ENCODE measurements at places on chromosomes 1 and 21. TPM values are rescaled to one million over a fixed set of nuclear protein-coding genes. Genes with fewer than 3 reads are reported as not detected.

Gene L1TD1
- total RNA-seq: not detected

Gene BEST4
- total RNA-seq: 1.3 TPM

Gene PCBP3
- not detected for total RNA-seq

Gene RPE65
- not detected for total RNA-seq

DNA sequence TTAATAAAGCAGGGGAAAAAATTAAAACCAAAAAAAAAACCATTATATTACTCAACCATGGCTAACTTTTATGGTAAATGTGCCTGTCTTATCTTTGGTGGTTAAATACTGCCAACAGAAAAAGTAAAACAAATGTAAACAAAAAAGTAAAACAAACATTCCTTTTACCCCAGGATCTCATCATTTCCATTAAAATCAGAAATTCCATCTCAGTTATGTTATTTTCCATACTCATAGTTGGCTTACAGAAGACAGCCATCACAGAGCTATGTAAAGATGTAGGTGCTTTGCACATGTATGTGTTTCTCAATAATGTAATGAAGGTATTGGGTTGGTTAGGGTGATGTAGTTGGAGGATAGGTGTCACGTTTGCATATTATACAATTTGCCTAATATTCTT is 185.0 kb downstream of the KCNK2 start:
- DNase-seq: no peak

GRCh38 chr1:215056584-215056983 is 26.0 kb upstream of the KCNK2 start:
- no peak for DNase-seq

DNA sequence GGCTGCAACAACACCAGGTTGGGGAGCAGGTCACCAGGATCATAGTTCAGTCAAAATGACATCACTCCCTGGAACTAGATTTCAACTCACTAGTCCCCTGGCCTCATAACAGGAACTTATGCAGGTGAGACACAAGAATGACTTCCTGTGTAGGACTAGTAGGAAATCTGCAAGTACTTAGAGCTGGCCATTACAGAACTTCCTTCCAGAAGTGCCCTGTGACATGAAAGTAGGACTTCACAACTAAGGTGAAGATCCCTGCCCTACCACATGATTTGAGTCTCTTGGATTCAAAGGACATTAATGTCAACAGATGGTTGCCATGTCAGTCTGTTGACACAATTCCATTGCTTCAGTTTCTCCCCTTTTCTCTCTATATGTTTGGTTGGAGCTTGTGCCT is 223.1 kb downstream of the RPS6KC1 start:
- no peak for DNase-seq

DNA sequence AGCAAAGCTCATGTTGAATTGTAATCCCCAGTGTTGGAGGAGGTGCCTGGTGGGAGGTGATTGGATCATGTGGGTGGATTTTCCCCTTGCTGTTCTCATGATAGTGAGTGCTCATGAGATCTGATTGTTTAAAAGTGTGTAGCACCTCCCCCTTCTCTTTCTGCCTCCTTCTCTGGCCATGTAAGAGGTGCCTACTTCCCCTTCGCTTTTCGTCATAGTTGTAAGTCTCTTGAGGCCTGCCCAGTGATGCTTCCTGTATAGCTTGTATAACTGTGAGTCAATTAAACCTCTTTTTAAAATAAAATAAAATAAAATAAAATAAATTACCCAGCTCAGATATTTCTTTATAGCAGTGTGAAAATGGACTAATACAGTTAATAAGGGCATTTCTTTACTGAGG is 1025.7 kb downstream of the PLA2G4A start:
- DNase-seq: no peak

GRCh38 chr1:47629201-47629600 is 191.4 kb downstream of the FOXD2 start:
- DNase-seq: no peak

DNA sequence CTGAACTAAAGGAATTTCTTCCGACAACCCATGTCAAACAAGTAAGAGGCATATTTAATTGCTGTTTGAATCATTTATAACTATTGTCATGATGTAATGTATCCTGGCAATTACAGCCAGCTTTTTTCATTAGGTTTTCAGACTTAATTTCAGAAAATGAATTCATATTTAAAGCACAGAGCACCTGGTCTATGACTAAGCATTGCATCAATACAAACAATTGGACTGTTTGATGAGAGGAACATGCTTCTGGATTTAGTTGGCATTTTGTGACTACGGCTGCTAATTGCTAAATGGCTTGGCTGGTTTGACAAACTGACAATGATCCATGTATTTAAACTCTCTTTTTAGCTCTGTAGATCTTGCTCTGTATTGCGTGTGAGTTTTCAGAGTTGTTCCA is 853.4 kb downstream of the NCAM2 start:
- no peak for DNase-seq

GRCh38 chr1:107633596-107633995 is 331.4 kb downstream of the VAV3 start:
- no peak for DNase-seq

Measured in Karpas-422 (cell line).